PC-9 (cell line): ENCODE measurements at places on chromosomes 16 and 17.

- H3K36me3 ChIP-seq: peaks cover 21% of the 10 kb centered on the region; the same call in 1 of the 2 replicates
- H3K27ac ChIP-seq: no peak overlapping the region
- peak; percentile 43 for DNase-seq
- no peaks in the 10 kb centered on the region for H3K4me1 ChIP-seq
- H3K4me3 ChIP-seq: no peak overlapping the region
Measured at GRCh38 chr16:14600164-14600563, 29.9 kb downstream of the PARN start.

GRCh38 chr17:72646176-72646575 is 446.3 kb downstream of the SLC39A11 start:
- H3K27me3 ChIP-seq: no peaks in the 10 kb centered on the region
- H3K36me3 ChIP-seq: no peaks in the 10 kb centered on the region
- H3K27ac ChIP-seq: no peak overlapping the region
- H3K4me1 ChIP-seq: peaks cover 13% of the 10 kb centered on the region

- H3K27me3 ChIP-seq: peaks cover 96% of the 10 kb centered on the region
- DNase-seq: no peak
- no peak overlapping the region for H3K27ac ChIP-seq
- H3K4me3 ChIP-seq: no peak overlapping the region
- H3K36me3 ChIP-seq: no peaks in the 10 kb centered on the region
Measured at GRCh38 chr17:74639704-74640151, 16.2 kb upstream of the CD300E start.

GRCh38 chr17:77214743-77215142 is 74.0 kb downstream of the SEC14L1 start:
- no peaks in the 10 kb centered on the region for H3K36me3 ChIP-seq
- H3K4me3 ChIP-seq: no peak overlapping the region
- no peaks in the 10 kb centered on the region for H3K4me1 ChIP-seq
- no peak overlapping the region for H3K27ac ChIP-seq
- H3K27me3 ChIP-seq: no peaks in the 10 kb centered on the region

- no peaks in the 10 kb centered on the region for H3K36me3 ChIP-seq
- H3K27ac ChIP-seq: no peak overlapping the region
- H3K4me3 ChIP-seq: no peak overlapping the region
- no peaks in the 10 kb centered on the region for H3K27me3 ChIP-seq
- peaks cover 14% of the 10 kb centered on the region for H3K4me1 ChIP-seq
Measured at GRCh38 chr16:84829168-84829965, 9.6 kb downstream of the CRISPLD2 start.

DNA sequence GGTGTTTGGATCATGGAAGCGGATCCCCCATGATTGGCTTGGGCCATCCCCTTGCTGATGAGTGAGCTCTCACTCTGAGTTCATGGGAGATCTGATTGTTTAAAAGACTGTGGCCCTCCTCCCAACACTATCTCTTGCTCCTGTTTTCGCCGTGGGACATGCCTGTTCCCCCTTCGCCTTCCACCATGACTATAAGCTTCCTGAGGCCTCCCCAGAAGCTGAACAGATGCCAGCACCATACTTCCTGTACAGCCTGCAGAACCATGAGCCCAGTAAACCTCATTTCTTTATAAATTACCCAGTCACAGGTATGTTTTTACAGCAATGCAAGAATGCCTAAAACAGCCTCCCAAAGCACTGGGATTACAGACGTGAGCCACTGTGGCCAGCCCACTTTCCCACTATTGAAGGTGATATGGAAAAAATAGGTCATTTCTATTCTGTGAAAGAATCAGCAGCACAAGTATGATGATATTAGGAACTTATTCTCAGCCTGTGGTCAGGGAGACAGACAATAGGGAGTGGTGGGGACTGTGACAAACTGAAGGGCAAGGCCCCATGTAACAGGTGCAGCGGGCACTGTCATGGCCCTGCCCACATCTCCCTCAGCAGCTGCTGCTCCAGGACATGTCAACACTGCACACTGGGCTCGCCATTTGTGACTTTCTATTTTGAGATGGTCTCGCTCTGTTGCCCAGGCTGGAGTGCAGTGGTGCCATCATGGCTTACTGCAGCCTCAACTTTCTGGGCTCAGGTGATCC is 33.7 kb upstream of the LITAF start:
- 0 out of 2 replicates have a peak overlapping the region, but pooled peaks have one; percentile 75 for H3K27ac ChIP-seq
- H3K27me3 ChIP-seq: no peaks in the 10 kb centered on the region
- no peak overlapping the region for H3K4me3 ChIP-seq
- no peaks in the 10 kb centered on the region for H3K36me3 ChIP-seq

DNA sequence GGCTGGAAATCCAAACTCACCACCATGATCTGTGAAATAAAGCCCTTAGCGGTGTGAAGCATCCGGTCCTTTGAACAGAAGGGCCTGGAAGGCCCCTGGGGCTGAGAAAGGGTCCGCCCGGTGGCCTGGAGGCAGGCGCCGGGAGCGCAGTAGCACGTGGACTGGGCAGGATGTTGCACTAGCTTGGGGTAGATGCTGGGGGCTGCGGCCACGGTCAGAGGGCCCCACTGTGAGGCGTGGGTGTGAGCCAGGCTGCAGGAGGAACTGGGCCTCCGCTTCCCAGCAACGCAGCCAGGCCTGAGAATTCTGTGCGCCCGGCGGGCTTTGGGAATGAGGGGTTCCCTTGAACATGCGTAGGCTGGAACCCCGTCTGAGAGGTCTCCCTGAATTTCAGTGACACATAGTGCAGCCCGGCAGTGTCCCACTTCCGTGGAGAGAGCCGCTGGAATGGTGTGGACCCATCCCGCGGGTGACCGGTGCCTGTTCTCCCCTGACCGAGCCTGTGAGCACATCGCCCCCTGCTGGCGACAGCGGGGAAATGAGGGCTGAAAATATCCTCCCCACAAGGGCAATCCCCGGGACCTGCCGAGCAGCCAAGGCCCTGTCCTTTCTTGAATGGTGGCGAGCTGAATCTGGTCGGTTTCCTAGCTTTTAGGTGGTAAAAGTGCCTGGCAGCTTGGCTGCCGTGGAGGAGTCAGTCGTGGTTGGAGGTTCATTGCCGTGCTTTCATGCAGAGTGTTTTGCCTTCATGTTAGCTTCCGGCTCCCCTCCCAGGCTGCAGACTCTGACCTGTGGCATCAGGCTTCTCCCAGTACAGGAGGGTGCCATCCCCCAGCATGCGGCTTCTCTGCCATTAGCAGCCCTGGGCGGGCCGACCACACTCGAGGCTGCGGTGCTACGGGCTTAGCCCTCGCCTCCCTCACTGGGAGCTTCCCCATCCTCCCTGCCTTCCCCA is 43.8 kb downstream of the DNAJA2 start:
- no peaks in the 10 kb centered on the region for H3K27me3 ChIP-seq
- no peak overlapping the region for H3K4me3 ChIP-seq
- H3K4me1 ChIP-seq: no peaks in the 10 kb centered on the region

GRCh38 chr16:17339764-17340541 is 130.8 kb downstream of the XYLT1 start:
- no peak overlapping the region for H3K4me3 ChIP-seq
- no peaks in the 10 kb centered on the region for H3K4me1 ChIP-seq
- H3K27ac ChIP-seq: no peak overlapping the region
- no peak for DNase-seq

DNA sequence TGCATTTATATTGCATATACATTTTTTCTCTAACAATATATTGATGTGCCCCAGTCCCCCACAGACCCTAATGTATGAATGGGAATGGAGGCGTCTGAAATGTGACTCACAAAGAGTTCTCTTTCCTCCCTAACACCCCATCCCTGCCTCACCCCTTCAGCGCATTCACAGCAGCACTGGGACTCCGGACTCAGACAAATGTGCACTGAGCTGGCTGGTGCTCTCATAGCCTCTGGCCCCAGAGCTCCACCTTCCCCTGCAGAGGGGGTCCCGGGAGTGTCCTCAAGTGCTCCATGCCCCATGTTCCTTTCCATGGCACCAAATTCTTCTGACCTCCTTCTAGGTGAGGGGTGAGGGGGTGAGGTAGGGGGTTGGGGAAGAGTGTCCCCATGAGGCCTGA is 20.6 kb downstream of the NPTX1 start:
- peaks cover 15% of the 10 kb centered on the region for H3K4me1 ChIP-seq
- no peaks in the 10 kb centered on the region for H3K36me3 ChIP-seq
- peak overlapping the region; percentile 69 for H3K4me3 ChIP-seq
- DNase-seq: no peak

DNA sequence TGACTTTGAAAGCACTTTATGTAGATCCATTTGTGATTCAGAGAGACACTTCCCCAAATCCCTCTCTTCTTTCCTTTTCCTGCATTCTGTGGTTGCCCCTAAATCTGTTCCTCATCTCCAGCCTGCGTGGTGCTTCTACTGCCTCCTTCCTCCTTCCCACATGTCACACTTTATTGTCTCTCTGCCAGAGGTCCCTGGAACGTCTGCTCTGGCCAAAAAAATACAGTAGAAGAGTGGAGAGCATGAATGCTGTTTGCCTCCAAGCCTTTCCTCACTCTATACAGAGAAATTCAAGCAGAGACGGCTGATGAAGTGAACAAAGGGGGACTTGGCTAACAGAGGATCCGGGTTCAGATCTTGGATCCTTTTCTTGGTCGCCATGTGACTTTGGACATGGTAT is 22.8 kb upstream of the IRX3 start:
- H3K4me1 ChIP-seq: no peaks in the 10 kb centered on the region
- no peaks in the 10 kb centered on the region for H3K36me3 ChIP-seq
- H3K27me3 ChIP-seq: no peaks in the 10 kb centered on the region
- no peak overlapping the region for H3K4me3 ChIP-seq
- DNase-seq: no peak

- H3K4me1 ChIP-seq: no peaks in the 10 kb centered on the region
- H3K36me3 ChIP-seq: no peaks in the 10 kb centered on the region
- H3K27ac ChIP-seq: no peak overlapping the region
- peak; percentile 20 for DNase-seq
- no peak overlapping the region for H3K4me3 ChIP-seq
Measured at GRCh38 chr16:17275076-17276009, 195.4 kb downstream of the XYLT1 start.

GRCh38 chr16:87140211-87141200 is 176.7 kb downstream of the C16orf95 start:
- no peak overlapping the region for H3K4me3 ChIP-seq
- peaks cover 10% of the 10 kb centered on the region; the same call in 1 of the 2 replicates for H3K27me3 ChIP-seq
- H3K36me3 ChIP-seq: no peaks in the 10 kb centered on the region
- DNase-seq: no peak
- no peak overlapping the region for H3K27ac ChIP-seq

- H3K4me1 ChIP-seq: no peaks in the 10 kb centered on the region
- DNase-seq: no peak
- peaks cover 8% of the 10 kb centered on the region; the same call in 1 of the 2 replicates for H3K27me3 ChIP-seq
- no peak overlapping the region for H3K4me3 ChIP-seq
- no peak overlapping the region for H3K27ac ChIP-seq
Measured at GRCh38 chr16:21056396-21056795, 94.2 kb downstream of the DNAH3 start.

GRCh38 chr17:57442914-57443571 is 186.7 kb downstream of the MSI2 start:
- no peaks in the 10 kb centered on the region for H3K36me3 ChIP-seq
- DNase-seq: no peak
- peaks cover 32% of the 10 kb centered on the region; the same call in 1 of the 2 replicates for H3K27me3 ChIP-seq
- H3K4me3 ChIP-seq: no peak overlapping the region
- no peak overlapping the region for H3K27ac ChIP-seq

GRCh38 chr17:81121841-81122733 is 43.2 kb upstream of the PVALEF start:
- no peak overlapping the region for H3K4me3 ChIP-seq
- no peaks in the 10 kb centered on the region for H3K27me3 ChIP-seq
- H3K27ac ChIP-seq: no peak overlapping the region
- DNase-seq: no peak

DNA sequence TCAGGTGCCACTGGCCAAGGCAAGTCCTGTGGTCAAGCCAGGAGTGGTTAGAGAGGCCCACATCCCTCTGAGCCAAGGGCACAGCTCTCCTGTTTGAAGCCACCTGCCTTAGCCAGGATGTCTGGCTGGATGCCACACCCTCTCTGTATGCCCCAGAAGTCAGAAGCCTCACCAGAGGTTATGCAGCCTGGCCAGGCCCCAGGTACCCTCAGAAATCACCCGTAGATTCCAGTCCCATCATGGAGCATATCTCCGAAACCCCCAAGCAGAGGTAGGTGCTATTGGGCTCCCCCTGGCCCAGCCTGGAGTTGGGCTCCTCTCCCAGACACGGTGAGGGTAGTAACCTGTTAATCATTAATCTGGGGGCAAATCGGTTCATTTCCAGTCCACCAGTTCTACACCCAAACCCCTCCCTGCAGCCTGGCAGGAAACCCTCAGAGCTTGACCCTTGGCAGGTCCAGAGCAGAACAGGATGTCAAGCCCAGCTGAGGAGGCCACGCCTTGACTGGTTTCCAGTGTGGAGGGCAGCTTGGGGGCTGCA is 60.6 kb upstream of the TMEM97 start:
- no peak overlapping the region for H3K27ac ChIP-seq
- H3K36me3 ChIP-seq: no peaks in the 10 kb centered on the region
- no peaks in the 10 kb centered on the region for H3K4me1 ChIP-seq
- no peak for DNase-seq

DNA sequence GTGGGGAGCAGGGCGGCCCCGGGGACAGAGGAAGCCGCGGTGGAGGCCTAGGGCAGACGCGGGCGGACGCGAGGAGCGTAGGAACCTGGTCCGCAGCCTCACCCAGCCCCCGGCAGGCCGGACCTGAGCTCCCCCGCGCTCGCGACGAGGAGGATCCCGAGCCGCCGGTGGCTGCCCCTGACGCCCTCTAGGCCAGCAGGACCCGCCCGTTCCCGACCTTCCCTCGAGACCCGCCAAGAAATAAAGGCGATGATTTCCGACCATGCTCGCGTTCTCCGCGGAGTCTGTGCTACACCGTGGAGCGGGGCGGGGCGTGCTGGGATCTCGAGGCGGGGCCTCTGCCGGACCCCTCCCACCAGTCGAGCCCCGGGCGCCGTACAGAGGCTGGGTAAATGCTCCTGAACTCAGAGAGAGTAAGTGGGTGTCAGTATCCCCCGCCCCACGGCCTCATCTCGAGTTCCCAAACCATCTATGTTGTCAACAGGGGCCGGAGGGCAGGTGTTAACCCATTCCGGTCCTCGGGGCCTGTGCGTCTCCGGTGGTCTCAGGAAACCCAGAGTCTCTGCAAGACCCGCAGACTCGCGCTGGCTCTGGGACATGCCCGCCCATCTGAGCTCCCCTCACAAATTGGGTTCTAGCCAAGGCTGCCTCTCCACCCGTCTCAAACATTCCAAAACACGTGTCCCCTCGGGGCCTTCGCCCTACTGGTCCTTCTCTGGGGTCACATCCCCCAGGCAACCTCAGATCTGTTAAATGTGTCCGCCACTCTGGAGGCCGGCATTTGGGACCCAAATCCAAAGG is 13.7 kb downstream of the SYCE1L start:
- peak overlapping the region; percentile 78 for H3K4me3 ChIP-seq
- no peaks in the 10 kb centered on the region for H3K27me3 ChIP-seq
- no peaks in the 10 kb centered on the region for H3K36me3 ChIP-seq
- no peak overlapping the region for H3K27ac ChIP-seq
- H3K4me1 ChIP-seq: peaks cover 18% of the 10 kb centered on the region
